Upper lobe of left lung (tissue), 6 donors: ENCODE measurements at places on chromosomes 1 and 21.
A peak's percentile ranks its signal among the peaks of the same experiment; 100 is the strongest.

DNA sequence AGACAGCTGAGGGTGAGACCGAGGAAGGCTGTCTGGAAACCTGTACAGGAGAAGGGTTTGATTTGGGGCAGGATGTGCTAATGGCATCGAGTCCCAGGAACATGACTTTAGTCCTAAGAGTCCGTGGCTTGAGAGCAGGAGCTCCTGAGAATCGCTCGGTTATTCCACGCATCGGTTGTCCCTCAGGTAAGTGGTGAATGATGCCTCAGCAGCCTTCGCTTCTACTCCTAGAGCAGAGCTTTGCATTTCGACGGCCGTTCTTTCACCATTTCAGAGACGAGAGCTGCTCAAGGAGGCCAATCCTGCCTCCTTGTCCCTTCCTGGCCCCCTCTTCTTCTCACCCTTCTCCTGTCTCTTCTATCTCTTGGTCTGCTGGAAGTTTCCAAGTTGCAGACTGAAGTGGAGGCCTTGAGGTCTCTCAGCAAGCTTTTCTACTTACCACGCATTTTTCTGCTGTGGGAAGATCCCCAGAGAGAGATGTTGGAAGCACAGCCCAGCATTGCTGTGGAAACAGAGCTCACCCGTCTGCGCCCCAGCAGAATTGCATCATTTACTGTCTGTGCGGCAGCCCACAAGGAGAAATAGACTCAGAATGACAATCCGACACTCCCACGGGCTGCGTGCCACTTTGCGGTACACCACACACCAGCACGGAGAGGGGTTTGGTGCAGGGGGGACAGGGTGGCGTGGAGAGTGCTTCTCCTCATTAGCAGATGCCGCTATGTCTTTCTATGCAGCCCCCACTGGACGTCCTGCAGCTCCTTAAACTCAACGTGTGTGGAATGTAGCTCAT lies 270.7 kb upstream of the C1orf174 start:
- DNase-seq: no peak
- no peak overlapping the region for H3K4me3 ChIP-seq
- no peak overlapping the region for H3K27ac ChIP-seq
- H3K4me1 ChIP-seq: no peaks in the 10 kb centered on the region
- H3K27me3 ChIP-seq: no peaks in the 10 kb centered on the region
- no peaks in the 10 kb centered on the region for H3K36me3 ChIP-seq

DNA sequence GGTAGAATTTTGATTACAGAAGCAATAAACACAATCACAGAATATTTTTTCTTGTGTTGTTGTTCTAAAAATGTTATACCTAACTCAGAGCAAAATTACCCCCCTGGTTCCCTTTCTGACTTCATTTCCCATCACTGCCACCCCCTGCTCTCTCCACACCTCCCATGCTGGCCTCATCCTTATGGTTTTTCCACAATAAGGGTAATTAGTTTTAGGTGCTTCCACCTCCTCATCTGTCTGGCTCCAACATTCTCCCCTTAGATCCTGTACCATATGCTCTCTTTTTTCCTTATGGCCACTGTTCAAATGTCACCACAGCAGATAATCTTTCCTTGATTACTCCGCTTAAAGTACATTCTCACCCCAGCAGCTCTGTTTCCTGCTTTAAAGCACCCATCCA lies 2208.6 kb downstream of the MRPL39 start:
- no peak overlapping the region for H3K4me3 ChIP-seq
- no peaks in the 10 kb centered on the region for H3K4me1 ChIP-seq
- H3K27me3 ChIP-seq: no peaks in the 10 kb centered on the region

GRCh38 chr1:231315887-231316286 lies 21.8 kb downstream of the EXOC8 start:
- no peaks in the 10 kb centered on the region for H3K36me3 ChIP-seq
- no peaks in the 10 kb centered on the region for H3K27me3 ChIP-seq
- no peaks in the 10 kb centered on the region for H3K4me1 ChIP-seq

GRCh38 chr1:29363536-29363935 lies 127.2 kb downstream of the PTPRU start:
- no peak overlapping the region for H3K27ac ChIP-seq
- H3K36me3 ChIP-seq: no peaks in the 10 kb centered on the region
- DNase-seq: no peak
- no peaks in the 10 kb centered on the region for H3K27me3 ChIP-seq
- H3K4me1 ChIP-seq: no peaks in the 10 kb centered on the region
- no peak overlapping the region for H3K4me3 ChIP-seq

- no peak overlapping the region for H3K4me3 ChIP-seq
- no peak overlapping the region for H3K27ac ChIP-seq
- DNase-seq: no peak
- no peaks in the 10 kb centered on the region for H3K27me3 ChIP-seq
- no peaks in the 10 kb centered on the region for H3K36me3 ChIP-seq
Measured at GRCh38 chr1:241900381-241900780, 52.4 kb downstream of the EXO1 start.

DNA sequence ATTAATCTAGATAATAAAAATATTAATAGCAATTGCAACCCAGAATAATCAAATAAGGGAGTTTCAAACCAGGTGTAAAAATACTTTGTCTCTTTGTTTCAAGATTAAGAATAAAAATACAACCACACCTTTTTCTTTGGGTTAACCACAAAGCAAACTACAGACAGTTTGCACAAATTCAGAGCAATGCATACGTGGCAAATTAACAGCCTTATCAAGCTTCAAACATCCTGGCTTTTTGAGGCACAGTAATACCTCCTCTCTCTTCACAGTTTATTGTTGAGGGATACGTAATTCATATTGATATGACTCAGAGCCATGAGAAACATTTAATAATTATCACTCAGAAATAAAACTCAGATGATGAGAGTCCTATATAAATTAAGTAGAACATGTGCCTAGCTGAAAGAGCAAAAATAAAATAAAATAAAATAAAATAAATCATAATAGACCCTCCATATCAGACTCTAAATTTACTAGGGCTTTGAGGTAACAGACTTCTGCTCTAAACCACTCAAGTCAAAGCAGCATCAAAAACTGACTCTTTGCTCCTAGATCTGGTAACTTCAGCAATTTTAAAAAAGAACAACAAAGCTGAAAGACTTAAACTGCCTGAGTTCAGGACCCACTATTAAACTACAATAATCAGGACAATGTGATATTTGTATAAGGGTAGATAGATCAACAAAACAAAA lies 11.4 kb downstream of the EDEM3 start:
- H3K27me3 ChIP-seq: no peaks in the 10 kb centered on the region
- no peaks in the 10 kb centered on the region for H3K36me3 ChIP-seq
- peaks cover 28% of the 10 kb centered on the region for H3K4me1 ChIP-seq
- no peak overlapping the region for H3K4me3 ChIP-seq
- no peak overlapping the region for H3K27ac ChIP-seq

DNA sequence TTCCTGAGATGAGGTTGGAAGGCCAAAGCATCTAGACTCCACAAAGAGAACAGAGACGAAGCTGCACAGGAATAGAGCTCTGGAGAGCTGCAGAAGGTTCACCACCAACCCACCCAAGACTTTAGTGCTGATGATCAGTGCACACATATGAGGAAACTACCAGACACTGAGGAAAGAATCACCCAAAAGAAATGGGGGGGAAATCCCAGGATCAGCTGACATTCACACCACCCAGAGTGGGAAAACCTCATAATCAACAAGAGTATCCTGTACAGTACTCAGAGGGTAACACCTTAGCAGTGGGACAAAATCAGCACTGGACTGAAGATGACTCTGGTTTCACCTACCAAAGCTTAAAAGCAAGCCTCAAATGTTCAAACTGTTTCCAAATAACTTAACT lies 36.4 kb downstream of the DENND1B start:
- no peak for DNase-seq
- no peaks in the 10 kb centered on the region for H3K36me3 ChIP-seq
- peaks cover 10% of the 10 kb centered on the region for H3K4me1 ChIP-seq
- no peak overlapping the region for H3K27ac ChIP-seq
- H3K27me3 ChIP-seq: no peaks in the 10 kb centered on the region

DNA sequence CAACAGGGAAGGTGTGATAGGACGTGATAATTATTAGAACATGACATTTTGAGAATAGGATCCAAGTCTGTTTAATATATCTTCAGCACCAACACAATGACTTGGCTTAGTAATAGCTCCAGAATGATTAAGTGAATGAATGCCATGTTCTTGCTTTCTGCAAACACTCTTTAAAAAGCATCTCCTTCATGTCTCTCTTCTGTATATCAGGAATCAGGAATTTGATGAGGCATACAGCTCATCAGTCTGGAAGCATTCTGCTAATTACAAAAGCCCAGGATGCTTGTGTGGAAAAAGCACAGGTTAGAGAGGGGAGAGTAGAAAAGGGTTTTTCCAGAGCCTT lies 113.0 kb upstream of the ZNF648 start:
- H3K27ac ChIP-seq: peak overlapping the region; percentile 78
- no peaks in the 10 kb centered on the region for H3K36me3 ChIP-seq
- DNase-seq: no peak
- no peaks in the 10 kb centered on the region for H3K27me3 ChIP-seq
